Left lobe of liver (tissue), 2 donors: ENCODE measurements at places on chromosomes 2 and 18. TPM values are rescaled to one million over a fixed set of nuclear protein-coding genes. Genes with fewer than 3 reads are reported as not detected.

- DNase-seq = peak; percentile 89
These were observed 45.0 kb upstream of the CYTIP start for GRCh38 chr2:157488877-157489276.

CYS1 gene
- 0.65 TPM for total RNA-seq

IL36B gene
- not detected for total RNA-seq

DNA sequence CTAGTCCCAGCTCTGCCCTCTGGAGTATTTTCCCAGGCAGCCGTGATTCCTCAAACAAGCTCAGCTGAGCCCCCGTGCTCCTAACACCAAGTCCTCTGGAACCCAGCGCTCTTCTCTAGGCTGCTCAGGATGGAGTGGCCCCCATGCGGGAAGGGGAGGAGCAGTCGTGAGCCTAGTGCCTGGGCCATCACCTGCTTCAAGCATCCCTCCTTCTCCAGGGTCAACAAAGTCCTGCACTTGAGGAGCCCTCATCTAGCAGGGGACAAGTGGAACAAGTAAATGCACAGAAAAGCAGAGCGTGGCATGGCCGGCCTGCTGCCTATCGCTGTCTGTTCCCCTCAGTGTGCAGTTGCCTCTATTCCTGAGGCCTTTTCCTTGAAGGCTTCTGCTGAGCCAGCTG lies 168.6 kb downstream of the INHBB start:
- DNase-seq = no peak

FMNL2 gene
- 3.4 TPM for total RNA-seq

DNA sequence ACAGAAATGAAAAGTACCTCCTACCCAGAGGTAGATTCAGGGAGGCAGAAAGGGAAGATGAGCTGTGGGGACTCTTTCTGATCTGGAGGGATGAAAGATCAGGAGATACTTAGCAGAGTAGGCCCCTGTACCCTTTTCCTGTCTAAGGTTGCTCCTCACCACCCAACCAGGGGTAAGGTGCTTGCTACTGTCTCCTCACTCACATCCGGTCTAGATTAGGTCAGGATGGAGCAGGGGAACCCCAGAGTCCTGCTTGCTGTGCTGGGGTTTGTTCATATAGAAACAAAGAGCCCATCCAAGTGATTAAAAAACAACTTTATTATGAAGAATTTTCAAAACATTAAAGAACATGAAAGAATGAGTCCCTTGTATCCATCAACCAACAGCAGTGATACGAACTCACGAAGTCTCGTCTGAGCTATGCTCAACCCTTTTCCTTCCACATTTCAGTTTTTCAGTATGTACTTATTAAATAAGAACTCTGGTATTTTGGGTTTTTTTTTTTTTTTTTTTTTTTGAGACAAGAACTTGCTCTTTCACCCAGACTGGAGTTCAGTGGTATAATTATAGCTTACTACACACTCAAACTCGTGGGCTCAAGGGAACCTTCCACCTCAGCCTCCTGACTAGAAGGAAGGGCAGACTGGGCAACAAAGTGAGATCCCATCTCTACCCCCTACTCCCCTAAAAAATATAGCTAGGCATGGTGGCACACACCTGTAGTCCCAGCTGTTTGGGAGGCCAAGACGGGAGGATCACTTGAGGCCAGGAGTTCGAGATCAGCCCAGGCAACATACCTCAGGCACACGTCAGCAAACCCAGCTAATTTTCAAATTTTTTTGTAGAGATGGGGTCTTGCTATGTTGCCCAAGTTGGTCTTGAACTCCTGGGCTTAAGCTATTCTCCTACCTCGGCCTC lies 28.5 kb upstream of the MCFD2 start:
- DNase-seq = no peak

IL1R1 gene
- 39.0 TPM for total RNA-seq

DNA sequence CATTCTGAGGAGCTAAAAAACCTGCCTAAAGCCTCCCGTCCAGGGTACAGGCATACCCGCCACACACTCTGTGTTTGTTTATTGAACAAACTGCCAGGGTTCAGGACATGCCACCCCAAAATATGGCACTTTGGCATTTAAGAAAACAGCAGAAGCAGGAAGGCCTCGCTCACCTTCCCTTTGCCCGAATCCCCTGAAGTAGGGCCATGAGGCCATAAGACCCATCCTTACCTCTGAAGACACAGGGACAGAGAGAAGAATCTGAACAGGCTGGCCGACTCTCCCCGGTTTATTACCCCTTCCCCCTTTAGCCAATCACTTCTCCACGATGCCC lies 1.7 kb upstream of the NEURL3 start:
- no peak for DNase-seq

DNA sequence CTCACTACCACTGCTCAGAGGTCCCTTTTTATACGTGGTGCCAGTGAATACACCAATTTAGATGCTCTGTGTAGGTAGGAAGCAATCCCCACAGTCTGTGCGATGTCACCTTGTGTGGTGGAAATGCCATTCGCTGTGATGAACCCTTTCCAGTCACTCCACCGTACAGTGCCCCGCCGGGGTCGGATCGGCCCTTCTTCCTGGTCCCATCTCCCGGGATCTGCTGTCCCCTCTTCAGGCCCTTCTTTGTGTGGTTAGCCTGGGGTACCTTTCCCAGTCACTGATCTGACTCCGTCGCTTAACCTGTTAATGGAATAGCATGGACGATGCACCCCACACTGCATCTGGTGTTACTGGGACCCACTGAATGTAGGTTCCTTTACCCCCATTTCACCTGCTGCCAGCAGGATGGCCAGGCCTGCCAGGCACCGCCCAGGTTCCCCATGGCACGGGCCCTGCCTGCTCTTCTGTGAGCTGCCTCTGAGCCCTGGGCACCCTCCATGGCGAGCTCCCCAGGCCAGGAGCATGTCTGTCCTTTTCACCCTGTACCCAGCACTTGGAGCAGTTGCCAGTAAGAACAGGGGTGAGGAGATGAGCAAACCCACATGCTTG lies 18.0 kb downstream of the TWIST2 start:
- no peak for DNase-seq

ATOH8 gene
- 28.0 TPM for total RNA-seq

DNA sequence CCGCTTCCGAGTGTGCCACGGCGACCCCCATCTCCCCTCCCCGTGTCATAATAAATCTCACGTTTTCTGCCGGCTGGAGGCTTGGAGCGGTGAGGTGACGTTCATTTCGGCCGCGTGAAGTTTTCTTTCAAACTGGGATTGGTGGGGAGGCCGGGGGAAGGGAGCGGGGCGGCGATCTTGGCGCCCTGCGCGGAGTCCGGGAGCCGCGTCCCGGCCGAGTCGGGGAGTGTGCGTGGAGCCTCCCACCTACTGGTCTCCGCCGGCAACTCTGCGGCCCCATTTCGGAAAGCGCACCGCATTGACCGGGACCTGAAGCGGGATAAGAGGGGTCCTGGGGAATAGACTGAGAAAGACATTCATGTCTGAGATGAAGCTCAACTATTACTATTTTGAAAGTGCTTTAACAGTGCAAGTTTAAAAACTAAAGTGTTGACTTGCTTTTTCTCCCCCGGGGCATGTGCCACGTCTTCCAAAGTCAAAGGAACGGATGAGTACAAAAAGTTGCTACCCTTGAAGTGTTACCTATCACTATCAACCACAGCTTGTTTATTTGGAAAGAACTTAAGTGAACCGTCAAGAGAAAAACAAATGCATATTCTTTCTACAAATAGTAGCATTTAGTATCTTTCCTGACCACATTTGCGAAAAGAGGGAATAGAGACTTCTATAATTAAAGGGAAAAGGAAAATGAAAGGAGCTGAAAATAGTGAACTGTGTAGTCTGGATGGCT lies 818 bp upstream of the IKZF2 start:
- peak; percentile 74 for DNase-seq

DNA sequence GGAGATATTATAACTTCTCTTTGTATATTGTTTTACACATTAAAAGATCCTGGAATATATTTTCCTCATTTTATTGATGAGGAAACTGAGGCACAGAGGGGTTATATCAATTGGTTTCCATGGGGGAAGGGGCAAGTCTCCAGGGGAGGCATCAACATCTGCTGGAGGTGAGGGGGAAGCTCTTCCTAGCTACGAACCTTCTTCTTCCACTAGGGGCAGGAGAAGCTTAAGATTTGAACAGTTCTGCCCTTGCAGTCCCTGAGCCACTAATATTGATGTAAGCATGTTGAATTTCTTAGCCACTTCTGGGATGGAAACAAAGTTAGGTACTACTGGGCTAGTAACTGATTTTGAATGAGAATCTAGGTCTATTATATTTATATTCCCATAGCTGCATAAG lies 140.1 kb upstream of the AQP4 start:
- DNase-seq = no peak

GRCh38 chr2:85502720-85503119 lies 36.2 kb upstream of the MAT2A start:
- DNase-seq = no peak

DNA sequence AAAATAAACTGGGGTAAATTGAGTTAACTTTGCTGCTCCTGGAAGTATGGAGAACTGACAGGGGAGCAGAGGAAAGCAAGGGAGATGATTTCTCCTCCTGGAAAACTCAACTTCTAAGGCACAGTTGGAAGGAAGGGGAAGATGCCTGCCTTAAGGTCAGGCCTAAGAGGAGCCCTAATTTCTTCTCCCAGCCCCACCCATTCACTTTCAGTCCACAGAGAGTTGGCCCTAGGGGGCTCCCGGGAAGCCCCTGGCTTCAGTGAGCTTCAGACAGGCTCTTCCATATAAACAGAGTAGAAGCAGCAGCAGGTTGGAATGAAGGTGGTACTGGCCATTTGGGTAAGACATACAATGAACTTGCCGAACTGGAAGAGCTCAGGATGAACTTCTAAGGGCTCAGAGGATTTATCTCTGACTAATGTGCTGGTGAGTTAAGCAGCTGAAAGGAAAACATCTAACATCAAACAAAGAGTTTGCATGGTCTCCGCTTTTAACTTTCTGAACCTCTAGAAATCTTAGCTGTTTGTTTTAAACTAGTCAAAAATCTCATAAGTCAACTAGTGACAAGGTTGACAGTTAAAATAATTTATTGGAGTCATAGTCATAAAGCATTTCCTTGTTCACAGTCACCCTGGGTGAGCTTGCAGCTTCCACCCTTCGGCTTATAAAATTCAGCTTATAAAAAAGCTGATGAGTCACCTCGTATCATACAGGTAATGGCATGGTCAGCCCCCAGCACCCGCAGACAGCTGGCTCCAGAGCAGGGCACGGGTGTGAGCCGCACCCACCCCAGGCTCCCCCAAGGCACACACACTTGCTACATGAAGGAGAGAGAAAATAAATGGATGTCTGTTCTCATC lies 9.8 kb downstream of the MALL start:
- no peak for DNase-seq

DNA sequence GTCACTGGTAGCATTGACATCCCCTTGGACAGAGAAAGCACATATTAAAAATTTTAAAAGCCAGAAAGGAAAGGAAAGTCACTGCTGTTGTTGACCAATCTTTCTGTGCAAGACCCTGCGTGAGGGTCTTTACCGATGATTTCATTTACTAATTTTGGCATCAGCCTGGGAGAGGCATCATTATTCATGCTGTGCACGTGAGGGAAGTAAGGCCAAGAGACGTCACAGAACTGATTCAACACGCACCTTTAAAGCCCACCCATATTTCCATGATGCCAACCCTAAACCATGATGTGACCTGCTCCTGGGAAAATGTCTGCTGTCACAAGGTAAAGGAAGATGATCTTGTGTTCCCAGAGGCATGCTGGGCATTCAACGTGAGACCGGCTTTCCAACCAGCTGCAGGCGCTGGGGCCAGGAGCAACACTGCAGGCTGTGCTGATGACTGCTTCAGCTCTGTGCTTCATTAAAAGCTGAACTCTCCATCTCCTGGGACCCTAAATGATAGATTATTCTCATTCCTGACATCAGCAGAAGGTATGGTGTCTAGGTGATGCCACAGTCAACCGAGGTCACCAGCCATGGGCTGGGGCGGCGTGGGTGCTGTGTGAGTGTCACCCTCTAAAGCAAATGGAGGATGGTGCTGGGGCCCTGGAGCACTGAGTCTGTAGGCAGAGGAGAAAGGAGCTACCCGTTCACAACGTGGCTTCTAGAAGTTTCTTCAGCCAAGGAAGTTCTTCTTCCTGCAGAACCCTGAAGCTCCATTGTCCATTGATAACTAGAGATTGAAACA lies 53.9 kb downstream of the TMEM18 start:
- no peak for DNase-seq

DNA sequence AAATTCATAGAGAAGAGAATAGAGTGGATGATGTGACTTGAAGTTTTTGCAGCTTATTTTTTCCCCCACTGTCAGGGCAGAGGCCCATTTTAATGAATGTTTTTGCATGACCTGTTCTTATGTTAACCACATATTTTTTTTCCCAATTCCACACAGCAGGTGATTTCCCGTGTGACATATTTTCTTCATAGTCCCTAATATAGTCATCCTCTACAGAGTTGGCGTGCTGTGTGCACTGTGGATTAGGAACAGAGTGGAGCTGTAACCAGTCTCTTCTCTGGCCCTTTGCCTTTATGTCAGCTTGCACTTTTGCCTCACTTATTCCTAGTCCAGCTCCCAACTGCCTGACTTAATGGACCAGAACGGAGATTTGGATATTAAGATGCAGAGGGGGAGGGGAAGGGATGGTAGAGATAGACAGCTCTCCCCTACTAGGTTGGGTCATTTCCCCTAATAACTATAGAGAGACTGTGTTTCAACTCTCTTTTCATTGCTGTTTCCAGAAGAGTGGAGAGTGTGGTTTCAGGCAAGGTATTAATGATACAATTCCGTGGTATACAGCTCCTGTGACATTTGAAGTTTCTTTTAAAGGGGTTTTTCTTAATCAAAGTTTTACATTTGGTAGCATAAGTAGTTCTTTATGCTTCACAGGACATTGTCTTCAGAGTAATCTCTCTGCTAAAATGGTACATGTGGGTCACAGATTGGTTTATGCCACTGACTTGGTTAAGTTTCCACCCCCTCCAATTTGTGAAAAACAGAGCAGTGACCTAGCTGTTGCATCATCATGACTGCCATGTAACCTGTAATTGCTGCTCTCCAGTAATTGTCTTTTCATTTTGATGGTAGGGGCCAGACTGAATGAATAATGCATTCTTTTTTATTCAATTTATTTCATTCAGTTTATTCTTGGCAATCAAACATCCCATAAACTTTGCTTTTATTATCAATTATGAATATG lies 161.3 kb downstream of the HAUS1 start:
- no peak for DNase-seq

SERPINB4 gene
- not detected for total RNA-seq

- DNase-seq = no peak
These were observed 129.0 kb downstream of the ICOS start for GRCh38 chr2:204065566-204065965.
